ENCODE measurements at places on chromosomes 12 and 14.

GRCh38 chr14:36055681-36056225, 120.8 kb downstream of the PTCSC3 start:
- no peak for DNase-seq

- DNase-seq: no peak
Observed at GRCh38 chr12:49924628-49925246, 21.0 kb upstream of the FAIM2 start.

DNA sequence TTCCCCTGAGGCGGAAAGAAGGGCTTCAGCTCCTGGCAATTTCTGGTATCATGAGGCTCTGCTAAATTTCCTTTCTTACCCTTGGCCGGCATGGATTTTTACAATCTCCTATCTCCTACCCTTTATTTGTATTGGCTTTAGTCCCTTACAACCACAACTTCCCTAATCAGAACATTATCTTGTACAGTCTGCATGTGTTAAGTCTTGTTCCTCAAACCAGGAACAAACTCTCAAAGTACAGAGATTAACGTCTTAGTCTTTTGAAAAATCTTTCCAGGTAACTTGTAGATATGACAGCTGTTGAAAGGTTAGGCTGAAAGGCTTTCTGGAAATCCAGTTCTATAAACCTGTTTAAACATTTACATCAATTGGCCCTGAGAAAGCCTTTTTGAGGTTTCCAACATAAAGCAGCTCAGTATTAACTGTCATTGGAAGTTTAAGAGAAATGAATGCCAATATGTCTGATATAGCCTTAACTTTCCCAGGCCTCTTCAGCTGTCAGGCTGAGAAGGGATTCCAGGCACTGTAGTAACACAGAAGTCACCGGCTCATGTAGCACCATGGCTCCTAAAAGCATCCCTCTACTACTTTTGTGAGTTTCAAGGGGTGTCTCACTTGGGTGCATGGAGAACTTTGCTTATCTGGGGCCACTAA, 360.5 kb downstream of the FUT8 start:
- no peak for DNase-seq

GRCh38 chr12:45379261-45379660, 163.4 kb downstream of the ANO6 start:
- no peak for DNase-seq

GRCh38 chr14:71607056-71607455, 325.2 kb upstream of the RGS6 start:
- peak; percentile 22 for DNase-seq

GRCh38 chr14:100567877-100568163, 19.4 kb downstream of the BEGAIN start:
- DNase-seq: no peak

- DNase-seq: no peak
Observed at GRCh38 chr14:94041551-94042346, 15.6 kb downstream of the OTUB2 start.

GRCh38 chr12:89965993-89966392, 257.4 kb upstream of the ATP2B1 start:
- DNase-seq: no peak

All from GM13977 (cell line).